Stimulated activated CD8-positive, alpha-beta memory T cell treated with anti-CD3 and anti-CD28 coated beads, Interleukin-7, amount 100 ng/mL, for 48 hours (primary cell): ENCODE measurements at places on chromosomes 1 and 21.
A peak's percentile ranks its signal among the peaks of the same experiment; 100 is the strongest.

DNA sequence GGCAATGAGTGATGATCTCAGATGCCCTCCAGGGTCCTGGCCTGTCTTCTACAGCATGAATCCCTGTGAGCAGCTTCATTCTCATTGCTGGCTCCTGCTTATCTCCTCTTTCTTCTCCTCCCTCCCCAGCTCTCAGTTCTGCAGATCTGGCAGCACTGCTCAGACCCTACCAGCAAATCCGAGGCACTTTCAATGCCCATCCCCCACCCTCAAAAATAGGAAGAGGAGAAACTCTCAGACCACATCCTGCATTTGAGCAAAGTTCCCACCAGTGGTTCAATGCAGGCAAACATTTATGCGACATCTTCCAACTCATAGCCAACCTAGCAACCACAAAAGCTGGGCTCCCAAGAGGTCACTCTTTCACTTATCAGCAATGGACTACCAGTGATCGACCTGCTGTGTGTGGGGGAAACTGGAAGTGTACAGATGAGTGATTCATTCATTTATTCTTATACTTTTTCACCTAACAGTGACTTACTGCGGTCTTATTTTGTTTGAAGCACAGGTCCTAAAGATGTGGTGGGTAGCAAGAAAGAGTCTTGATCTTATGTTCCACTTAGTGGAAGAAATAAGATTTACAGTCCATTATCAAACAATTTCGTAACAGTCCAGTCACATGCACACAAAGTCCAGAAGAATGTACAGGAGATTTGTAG lies 5.8 kb upstream of the CHI3L2 start:
- peak; percentile 67 for DNase-seq

- no peak for DNase-seq
These were observed 95.6 kb downstream of the ASH1L start for GRCh38 chr1:155466996-155467395.

GRCh38 chr1:247865416-247865815 lies 8.4 kb downstream of the TRIM58 start:
- DNase-seq, result no peak

GRCh38 chr21:42332557-42333317 lies 17.5 kb upstream of the TFF3 start:
- DNase-seq, result no peak

DNA sequence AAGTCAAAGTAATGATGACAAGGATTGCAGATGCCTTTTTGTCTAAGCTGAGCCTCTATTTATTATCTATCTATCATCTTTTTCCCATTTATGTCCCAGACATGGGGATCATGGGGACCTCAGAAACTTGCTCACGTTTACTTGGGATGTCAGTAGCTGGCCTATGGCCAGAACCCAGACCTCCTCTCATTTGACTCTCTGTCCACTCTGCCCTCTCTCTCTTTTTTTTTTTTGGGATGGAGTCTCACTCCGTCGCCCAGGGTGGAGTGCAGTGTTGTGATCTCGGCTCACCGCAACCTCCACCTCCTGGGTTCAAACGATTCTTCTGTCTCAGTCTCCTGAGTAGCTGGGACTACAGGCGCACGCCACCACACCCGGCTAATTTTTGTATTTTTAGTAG lies 3.7 kb upstream of the ID3 start:
- no peak for DNase-seq

DNA sequence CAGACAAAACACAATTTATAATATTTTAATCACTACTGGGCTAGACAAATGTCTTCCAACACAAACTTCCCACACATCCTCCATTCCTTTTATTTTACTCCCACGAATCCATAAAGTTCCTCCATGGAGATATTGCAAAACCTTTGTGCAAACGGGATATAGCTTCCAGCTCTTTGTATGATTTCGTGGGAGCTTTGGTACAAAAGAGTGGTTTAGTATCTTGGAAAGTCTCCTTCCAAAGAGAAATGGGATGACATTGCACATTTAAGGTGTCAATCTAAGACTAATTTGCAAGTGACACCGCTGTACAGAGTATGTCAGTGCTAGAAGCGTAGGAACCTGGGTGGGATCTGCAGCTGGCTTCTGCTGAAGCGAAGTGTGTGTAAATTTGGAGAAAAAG lies 455.2 kb upstream of the RUNX1 start:
- DNase-seq, result no peak

DNA sequence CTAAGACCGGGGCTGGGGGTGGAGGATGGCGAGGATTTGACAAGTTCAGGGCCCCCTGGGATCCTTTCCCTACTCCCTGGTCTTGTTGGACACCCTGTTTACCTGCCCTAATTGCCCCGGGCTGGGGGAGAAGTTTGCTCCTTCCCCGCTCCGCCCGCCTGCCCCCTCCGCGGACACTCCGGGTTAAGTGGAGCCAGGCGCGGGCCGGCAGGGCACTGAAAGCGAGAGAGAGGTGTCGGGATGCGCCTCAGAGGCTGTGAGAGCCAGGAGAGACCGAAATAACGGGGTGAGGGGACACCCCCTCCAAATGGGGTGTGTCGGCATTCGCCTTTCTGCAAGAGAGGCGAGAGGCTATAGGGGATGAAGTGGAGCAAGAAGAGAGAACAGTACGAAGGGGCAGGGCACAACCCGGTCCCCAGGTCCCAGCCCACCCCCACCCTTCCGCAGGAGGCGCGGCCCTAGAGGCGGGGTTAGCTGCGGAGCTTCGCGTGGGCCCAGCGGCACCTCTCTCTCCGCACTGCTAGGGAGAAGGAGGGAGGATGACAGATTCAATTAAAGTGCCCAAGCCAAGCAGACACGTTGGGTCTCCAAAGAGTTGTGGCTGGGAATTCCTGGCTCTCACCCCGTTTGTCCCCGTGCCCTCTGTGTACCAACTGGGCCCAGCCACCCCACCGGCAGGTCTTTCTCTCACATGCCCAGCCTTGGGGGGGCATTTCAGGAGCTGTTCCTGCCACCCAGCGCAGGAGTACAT lies 3.8 kb downstream of the EFNA3 start:
- no peak for DNase-seq

DNA sequence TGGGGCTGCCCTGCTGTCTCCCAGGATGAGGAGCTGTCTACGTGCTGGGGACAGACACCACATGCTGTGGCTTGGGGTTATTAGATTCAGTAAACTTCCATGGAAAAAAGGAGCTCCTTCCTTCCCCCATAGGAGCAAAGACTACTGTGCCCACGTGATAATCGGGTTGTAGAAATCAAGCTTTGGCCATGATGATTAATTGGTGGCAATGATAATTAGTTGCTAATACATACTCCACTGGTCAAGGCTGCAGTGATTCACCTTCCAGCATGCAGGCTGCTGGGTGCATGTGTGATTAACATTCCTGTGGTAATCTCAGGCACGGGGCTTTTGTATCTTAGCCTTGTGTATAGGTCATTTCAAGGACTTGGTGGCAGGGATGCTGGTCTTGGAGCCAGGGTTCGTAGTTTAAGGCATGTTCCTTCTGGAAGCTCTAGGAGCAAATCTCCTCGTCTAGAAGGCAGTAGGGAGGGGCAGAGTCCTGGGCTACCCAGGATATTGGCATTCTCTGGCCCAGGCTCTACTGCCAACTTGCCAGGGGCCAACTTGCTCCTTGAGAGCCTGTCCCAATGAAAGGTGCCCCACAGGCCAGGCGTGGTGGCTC lies 41.4 kb downstream of the TMCO4 start:
- DNase-seq, result no peak
